ENCODE measurements at places on chromosomes 3 and 15.

- DNase-seq, result no peak
Measured at GRCh38 chr3:181541414-181541813, 170.3 kb upstream of the SOX2 start.

- DNase-seq, result no peak
Measured at GRCh38 chr3:172700256-172700655, 10.6 kb downstream of the NCEH1 start.

DNA sequence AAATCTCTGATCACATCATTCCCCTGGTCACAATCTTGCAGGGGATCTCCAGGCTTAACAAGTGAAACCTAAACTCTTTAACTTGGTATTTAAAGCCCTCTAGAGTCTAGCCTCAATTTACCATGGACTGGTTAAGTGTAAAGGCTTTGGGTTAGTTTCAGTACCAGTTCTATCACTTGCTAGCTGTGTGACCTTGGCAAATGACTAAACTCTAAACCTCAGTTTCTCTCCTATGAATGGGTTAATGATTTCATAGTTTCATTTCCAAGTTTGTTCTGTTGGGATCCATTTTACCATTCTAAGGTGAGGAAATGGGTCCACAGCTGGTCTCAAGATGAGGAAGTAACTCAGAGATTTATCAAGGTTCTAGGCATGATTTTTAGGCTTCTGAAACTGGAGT lies 38.8 kb upstream of the TIMP4 start:
- DNase-seq, result no peak

GRCh38 chr3:24296441-24297205 lies 198.0 kb downstream of the THRB start:
- DNase-seq, result no peak

GRCh38 chr3:57890874-57891273 lies 117.3 kb upstream of the FLNB start:
- no peak for DNase-seq

- no peak for DNase-seq
Measured at GRCh38 chr15:77753281-77753873, 120.7 kb upstream of the LINGO1 start.

- DNase-seq, result no peak
Measured at GRCh38 chr3:30649572-30650318, 43.3 kb downstream of the TGFBR2 start.

DNA sequence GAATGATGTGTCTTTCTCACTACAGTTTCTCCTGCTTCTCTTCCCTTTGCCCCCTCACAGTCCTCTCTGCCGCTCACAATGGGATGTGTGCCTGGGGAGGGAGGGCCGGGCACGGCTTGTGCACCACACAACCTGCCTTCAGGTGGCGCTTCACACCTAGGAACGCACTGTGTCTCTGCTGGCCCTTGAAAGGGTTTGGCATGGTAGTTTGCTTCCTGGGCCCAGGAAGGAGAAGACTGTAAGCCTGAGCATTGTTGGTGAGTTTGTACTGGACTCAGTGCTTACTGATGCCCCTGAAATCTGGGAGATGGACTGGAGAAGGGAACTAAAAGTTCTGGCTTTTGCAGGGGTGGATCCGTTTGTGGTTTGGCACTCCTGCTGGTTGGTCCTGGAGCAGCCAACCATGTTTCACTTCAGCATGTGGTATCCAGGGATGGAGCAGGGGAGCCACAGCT lies 9.2 kb downstream of the ALPK3 start:
- DNase-seq, result no peak

- no peak for DNase-seq
Measured at GRCh38 chr15:50134524-50135024, 15.5 kb upstream of the ATP8B4 start.

- no peak for DNase-seq
Measured at GRCh38 chr3:108102420-108103039, 11.7 kb upstream of the CD47 start.

GRCh38 chr15:83282141-83282540 lies 2.3 kb downstream of the BNC1 start:
- DNase-seq, result no peak

DNA sequence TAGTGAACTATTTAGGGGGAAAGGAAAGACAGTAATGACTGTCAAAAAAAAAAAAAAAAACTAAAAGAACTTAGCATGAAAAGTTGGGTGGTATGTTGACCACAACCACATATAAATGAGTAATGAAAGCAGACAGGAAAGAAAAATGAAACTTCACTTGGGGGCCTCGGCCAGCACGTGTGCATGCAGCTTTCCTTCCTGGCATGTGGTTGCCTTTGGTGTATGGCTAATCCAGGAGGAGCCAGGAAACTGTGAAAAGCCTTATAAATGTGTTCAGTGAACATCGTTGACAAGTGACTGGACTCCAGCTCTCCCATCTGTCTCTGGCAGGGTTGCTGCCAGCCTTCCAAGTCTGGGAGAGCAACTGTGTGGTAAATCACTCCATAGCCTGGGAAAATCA lies 195.1 kb downstream of the DTWD1 start:
- DNase-seq, result no peak

DNA sequence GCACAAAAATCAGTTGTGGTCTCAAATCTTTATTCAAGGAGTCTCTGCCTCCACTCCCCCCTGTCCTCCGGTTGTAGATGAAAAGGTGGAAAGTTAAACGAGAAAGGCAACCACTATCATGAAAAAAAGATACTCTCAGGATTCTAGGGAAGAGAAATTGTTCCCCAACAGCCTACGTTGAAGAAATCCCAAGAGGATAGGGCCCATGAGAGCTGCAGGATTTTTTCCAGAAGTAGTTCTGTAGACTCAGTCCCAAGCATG lies 14.3 kb downstream of the ZIC1 start:
- no peak for DNase-seq

DNA sequence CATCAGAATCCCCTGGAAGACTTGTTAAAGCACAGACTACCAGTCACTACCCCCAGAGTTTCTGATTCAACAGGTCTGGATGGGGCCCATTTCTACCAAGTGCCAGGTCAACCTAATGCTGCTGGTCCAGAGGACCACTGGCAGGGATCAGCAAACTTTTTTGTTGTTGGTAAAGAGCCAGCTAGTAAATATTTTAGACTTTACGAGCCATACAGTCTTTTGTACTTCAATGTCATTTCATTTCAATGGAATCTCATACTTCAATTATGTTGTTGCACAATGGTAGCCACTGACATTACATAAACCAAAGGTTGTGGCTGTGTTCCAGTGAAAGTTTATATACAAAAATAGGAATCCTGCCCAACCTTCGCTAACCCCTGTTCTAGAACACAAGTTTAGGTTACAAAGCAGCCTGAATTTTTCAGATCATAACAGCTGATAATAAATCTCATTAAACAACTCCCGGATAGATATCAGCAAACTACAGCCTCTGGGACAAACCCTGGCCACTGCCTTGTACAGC lies 28.7 kb downstream of the ULK4 start:
- DNase-seq, result no peak

- no peak for DNase-seq
Measured at GRCh38 chr15:40397688-40398412, 7.7 kb upstream of the IVD start.

GRCh38 chr3:67311440-67311839 lies 313.3 kb downstream of the KBTBD8 start:
- DNase-seq, result no peak

GRCh38 chr3:45515999-45516725 lies 78.4 kb upstream of the LIMD1 start:
- DNase-seq, result no peak

- DNase-seq, result no peak
Measured at GRCh38 chr3:46200211-46200610, 7.9 kb downstream of the CCR1 start.

DNA sequence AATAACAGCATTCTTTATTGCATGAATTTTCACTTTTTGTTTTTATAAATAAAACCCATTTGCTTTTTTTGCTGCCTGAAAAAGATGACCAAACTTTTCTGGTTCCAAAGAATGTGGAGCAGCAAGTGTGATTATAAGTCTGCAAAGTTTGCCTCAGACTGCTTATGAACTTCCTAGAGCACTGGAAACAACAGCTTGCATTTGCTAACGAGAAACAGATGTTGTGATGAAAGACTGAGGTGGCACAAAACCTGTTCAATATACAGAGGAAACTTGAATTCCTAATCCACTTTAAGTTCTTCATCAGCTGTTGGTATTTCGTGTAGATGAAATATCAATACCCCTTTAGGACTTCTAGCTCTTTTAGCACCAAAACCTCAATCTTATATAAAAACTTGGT lies 9.3 kb downstream of the ZPLD1 start:
- DNase-seq, result no peak

DNA sequence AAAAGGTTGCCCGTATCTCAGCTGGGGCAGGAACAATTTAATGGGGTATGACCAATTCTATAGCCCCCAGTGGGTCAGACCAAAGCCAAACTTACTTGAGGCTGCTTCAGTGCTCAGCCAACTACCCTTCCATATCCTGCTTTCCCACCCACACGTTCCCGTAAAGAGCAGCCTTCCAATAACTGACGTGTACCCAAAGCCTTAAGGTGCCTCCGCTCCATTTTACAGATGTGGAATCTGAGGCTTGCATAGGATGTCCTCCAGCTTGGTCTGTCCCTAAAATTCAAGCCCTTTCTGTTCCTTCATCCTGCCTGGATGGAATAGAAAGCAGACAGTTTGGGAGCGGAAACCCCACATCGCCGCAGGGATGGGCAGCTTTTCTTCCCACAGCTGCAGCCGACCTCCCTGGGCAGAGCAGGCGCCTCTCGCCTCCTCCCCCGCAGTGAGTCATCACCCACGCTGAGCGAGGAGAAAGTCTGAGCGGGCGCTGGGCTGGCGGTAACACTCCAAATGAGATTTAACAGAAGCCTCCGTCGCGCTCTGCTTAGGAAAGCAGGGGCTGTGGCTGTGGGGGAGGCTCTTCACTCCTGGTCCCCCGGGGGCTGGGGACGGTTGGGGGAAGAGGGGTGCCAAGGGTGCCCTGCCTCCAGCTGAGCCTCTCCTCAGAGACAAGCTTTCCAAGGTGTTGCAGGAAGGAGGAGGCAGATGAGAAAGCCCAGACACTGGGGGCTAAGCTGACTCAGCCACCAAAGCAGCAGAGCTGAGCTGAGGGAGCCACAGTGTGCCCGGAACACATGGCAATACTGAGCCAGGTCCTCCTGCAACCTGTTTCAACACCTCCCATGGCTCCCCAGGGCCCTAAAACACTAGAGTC lies 57.8 kb upstream of the HRH1 start:
- no peak for DNase-seq

- DNase-seq, result no peak
Measured at GRCh38 chr3:187931101-187931500, 185.8 kb upstream of the BCL6 start.

DNA sequence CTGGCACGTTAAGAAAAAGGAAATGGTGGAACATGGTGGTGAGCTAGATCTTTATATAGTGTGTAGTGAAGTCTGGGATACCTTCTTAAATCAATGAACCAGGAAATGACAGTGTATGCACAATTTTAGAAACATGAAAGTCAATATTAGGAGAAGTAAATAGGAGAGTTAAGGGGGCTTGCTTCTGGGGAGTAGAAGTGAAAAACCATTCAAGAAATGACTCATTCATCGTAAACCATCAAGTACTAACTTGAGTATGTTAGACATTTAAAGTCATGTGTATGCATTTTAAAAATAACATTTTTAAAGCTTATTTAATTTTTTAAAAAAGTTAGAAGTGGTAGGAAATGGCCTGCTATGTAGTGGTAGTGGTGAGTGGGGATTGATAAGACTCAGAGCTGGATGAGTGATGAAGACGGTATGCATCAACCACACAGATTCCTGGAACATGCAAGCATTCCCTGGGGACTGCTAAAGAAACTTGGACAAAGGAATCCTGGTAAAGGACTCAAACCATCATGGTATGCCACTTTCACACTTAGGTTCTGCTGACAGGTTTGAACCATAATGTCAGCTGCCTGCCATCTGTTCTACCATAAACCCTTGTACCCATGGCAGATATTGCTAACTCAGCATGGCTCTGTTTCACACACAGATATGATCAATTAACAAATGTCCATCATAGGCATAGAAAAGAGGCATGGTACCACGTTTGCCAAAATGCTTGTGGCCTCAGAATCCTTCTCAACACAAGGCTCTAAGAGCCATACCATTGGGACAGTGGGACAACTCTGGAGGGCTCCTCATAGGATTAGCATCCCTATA lies 28.9 kb upstream of the MITF start:
- no peak for DNase-seq

DNA sequence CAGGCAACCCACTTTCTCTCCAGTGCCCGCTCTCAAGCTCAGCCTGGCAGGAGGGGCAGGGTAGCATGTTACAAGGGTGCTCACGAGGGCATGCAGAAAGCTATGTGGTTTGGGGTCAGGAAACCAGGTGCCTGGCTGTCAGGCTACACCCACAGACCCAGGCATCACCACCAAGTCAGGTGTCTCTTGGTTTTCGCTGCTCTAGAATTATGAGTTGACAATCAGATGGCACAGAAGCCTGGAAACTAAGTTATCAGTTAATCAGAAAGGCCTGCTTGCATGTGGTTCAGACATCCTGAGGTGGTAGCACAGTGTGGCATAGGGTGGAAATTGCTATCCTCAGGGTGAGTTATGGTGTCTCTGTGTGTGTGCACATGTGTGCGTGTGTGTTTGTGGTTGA lies 16.2 kb upstream of the CCR9 start:
- peak; percentile 23 for DNase-seq

- no peak for DNase-seq
Measured at GRCh38 chr15:86373147-86373546, 293.5 kb downstream of the AGBL1 start.

GRCh38 chr15:98455904-98456303 lies 192.4 kb upstream of the IGF1R start:
- no peak for DNase-seq

DNA sequence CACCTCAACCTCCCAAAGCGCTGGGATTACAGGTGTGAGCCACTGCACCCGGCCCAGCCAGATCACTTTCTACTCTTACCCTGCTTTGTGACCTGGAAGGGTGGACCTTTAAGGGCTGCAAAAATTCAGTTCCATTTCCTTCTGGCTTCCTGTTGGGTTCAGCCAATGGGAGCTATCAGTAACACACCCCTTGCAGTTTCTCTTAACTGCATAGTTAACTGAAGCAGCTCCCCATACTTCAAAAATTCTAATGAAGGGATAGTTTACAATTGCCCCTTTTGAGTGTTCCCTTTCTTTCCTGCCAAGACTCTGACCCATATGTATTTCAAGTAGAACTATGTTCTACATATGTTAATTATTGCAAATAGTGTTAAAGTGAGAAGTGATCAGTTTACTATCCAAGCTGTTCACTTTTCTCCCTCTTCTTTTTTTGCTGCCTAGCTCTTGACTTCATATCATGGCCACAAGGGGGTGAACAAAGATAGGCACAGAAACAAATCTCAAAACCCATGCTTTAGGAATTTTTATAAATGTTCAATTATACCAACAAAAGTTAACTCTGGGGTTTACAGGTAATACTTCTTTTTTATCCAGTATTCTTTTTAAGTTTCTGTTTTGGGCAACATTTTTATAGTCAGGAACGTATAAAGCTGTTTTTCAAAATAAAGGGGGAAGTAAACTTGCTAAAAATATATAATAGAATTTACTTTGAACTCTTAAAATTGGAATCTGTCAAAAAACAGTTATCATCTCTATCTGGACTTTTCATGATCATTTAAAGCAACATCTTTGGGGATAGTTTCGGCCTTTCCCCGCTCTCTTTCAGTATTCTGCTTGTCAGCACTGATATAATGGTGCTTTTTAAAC lies 8.1 kb downstream of the PGBD4 start:
- DNase-seq, result no peak
